A549 treated with dexamethasone at 1 μM for 4 hours (cell line): ENCODE measurements at places on chromosomes 6 and 20. TPM values are rescaled to one million over a fixed set of nuclear protein-coding genes. Genes with fewer than 3 reads are reported as not detected.

The OTOR gene
- total RNA-seq = not detected in 5 replicates

The SLC25A27 gene
- 0.10 to 0.66 TPM (median 0.50 TPM) in 5 replicates for total RNA-seq

The COX4I2 gene
- total RNA-seq = not detected in 5 replicates

The SLCO4A1 gene
- 10.3 to 16.8 TPM (median 15.7 TPM) in 5 replicates for total RNA-seq

The ATP6V1G2 gene
- total RNA-seq = 0.42 to 0.88 TPM (median 0.78 TPM) in 5 replicates

The FNDC1 gene
- 0.08 to 0.14 TPM (median 0.11 TPM) in 5 replicates for total RNA-seq

The LZTS3 gene
- total RNA-seq = 4.5 to 6.7 TPM (median 6.3 TPM) in 5 replicates

The PTCRA gene
- not detected in 5 replicates for total RNA-seq

The PTCHD4 gene
- 0.02 to 0.06 TPM (median 0.04 TPM) in 4 of 5 replicates, not detected in the other for total RNA-seq

The NR2E1 gene
- 0.06 to 0.07 TPM (median 0.07 TPM) in 4 of 5 replicates, not detected in the other for total RNA-seq

The BANF2 gene
- total RNA-seq = not detected in 5 replicates

The COL11A2 gene
- 0.51 to 0.91 TPM (median 0.81 TPM) in 5 replicates for total RNA-seq

The TMEM14B gene
- total RNA-seq = 107 to 138 TPM (median 113 TPM) in 5 replicates

The KHDC1L gene
- 0.25 to 0.41 TPM (median 0.28 TPM) in 3 of 5 replicates, not detected in the others for total RNA-seq

The TMEM30A gene
- 32.0 to 44.8 TPM (median 40.4 TPM) in 5 replicates for total RNA-seq

The C6orf62 gene
- 51.4 to 60.7 TPM (median 58.5 TPM) in 5 replicates for total RNA-seq

The PRDM13 gene
- total RNA-seq = 0.71 to 1.1 TPM (median 1.0 TPM) in 5 replicates

The DAAM2 gene
- total RNA-seq = 0.13 to 0.25 TPM (median 0.21 TPM) in 5 replicates

The RAE1 gene
- 60.3 to 68.9 TPM (median 62.5 TPM) in 5 replicates for total RNA-seq
